ENCODE measurements at places on chromosomes 1 and 21. TPM values are rescaled to one million over a fixed set of nuclear protein-coding genes. Genes with fewer than 3 reads are reported as not detected.

CFAP141 gene
- not detected for total RNA-seq

OR2L3 gene
- total RNA-seq = not detected

OR2AK2 gene
- not detected for total RNA-seq

KLHDC7A gene
- 0.11 TPM for total RNA-seq

PSRC1 gene
- 2.4 TPM for total RNA-seq

FOXD2 gene
- 0.04 TPM for total RNA-seq

KIF1B gene
- total RNA-seq = 63.9 TPM

CBR3 gene
- total RNA-seq = 8.2 TPM

PRAMEF12 gene
- total RNA-seq = not detected

CELA2A gene
- not detected for total RNA-seq

HPCA gene
- not detected for total RNA-seq

DOP1B gene
- 4.9 TPM for total RNA-seq

SELE gene
- 0.11 TPM for total RNA-seq

CASQ2 gene
- 673 TPM for total RNA-seq
